ENCODE measurements at places on chromosomes 3 and 15.

DNA sequence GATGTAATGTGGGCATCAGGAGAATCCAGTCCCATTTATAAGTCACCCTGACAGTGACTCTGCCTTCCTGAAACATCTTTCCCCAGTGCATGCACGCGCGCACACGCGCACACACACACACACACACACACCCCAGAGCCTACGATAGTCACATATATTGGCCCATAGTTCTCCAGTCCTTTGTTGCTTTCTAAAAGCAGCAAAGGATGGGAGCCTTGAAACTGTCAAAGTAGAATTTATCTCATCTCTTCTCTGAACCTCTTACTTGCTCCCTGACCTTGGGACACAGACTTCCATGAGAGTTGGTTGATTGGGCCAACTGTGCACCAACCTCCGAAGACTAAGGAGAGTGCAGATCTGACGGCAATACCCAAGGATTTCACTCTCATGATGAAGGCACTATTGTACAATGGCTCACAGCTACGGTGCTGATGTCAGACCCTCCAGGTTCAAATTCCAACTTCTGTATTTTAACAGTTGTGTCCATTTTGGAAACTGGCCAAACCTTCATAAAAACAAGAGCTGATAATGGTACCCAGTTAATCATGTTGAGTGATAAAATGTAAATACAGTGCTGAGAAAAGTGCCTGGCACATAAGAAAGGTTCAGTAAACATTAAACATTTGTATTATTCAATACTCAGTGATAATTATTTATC lies 8.3 kb downstream of the CPA3 start:
- DNase-seq: no peak

- DNase-seq: no peak
These were observed 106.7 kb upstream of the TNIK start for GRCh38 chr3:171566803-171567422.

- DNase-seq: no peak
These were observed 13.2 kb downstream of the POPDC2 start for GRCh38 chr3:119647171-119647570.

GRCh38 chr15:63357061-63357460 lies 24.6 kb downstream of the CA12 start:
- no peak for DNase-seq

GRCh38 chr3:4351164-4351855 lies 48.1 kb downstream of the SETMAR start:
- DNase-seq: no peak

DNA sequence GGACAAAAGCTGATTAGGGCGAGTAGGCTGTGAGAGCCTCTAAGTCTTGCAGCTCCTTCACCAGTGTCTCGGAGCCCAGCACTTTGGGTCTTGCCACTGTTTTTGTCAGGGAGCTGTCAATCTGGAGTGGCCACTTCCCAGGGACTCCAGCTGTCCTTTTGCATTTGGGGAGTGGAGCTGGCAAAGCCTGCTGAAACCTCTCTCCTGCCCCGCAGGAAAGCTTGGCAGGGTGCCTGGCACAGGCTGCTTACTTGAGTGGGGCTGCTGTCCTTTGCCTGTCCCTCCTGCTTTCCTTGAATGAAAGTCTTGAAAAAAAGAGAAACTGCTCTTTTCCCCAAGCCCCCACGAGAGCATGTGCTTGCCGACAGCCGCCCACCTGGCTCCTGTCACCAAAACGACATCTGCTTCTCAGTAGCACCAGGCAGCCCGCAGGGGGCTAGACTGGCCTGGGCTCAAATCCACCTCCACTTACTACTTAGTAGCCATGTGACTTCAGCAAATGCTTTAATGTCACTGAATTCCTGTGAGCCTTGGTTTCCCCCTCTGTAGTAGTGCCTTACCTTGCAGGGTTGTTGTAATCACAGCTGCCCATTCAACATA lies 13.7 kb downstream of the USP13 start:
- DNase-seq: no peak

DNA sequence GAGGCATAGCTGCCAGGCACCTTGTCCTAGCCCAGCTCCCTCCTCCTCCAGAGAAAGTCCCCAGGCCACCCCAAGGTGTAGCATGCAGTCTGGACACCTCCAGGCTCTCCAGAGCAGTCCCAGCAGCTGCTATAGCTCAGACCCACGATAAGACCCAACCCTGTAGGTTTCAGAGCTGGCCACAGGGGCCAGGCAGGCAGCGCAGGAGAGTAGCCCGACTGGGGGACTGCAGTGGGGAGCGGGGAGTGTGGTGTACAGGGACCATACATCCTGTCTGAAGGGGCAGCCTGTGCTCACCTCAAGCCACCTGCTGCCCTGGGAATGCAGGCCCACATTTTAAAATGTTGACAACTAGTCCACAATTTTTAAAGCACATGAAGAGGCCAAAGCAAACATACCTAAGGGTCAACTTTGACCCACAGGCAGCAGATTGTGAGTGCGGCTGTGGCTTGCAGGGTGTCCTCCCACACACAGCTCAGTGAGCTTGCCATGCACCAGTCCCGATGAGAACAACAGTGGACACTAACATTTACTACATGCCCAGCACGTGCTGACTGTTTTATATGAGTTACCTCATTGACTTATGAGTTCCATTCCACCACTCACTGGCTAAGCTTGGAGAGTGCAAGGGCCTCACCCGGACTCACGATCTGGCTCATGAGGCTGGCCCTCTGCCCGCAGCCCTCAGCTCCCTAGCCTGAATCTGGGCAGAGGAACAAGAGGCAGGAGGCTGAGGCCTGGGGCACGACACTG lies 81.4 kb downstream of the DNAJB8 start:
- DNase-seq: no peak

GRCh38 chr3:60528651-60529050 lies 722.6 kb downstream of the FHIT start:
- no peak for DNase-seq

- no peak for DNase-seq
These were observed 156.7 kb downstream of the EPHA3 start for GRCh38 chr3:89264037-89264560.

DNA sequence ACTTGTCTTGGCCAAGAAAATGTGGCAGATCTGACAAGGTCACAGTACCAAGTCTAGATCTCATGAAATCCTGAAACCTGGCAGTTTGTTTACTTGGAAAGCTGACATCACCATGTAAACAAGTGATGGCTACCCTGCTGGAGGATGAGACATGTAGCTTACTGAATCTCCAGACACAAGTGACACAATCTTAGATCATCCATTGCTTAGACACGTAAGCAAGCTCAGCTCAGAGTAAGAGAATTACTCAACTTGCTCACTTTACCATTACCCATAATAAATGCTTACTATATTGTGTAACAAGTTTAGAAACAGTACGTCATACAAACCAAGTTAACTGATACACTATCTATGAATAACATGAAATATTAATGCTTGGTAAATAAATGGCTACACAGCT lies 263.8 kb downstream of the TBC1D5 start:
- DNase-seq: no peak

GRCh38 chr3:153976891-153977554 lies 144.2 kb upstream of the ARHGEF26 start:
- no peak for DNase-seq

DNA sequence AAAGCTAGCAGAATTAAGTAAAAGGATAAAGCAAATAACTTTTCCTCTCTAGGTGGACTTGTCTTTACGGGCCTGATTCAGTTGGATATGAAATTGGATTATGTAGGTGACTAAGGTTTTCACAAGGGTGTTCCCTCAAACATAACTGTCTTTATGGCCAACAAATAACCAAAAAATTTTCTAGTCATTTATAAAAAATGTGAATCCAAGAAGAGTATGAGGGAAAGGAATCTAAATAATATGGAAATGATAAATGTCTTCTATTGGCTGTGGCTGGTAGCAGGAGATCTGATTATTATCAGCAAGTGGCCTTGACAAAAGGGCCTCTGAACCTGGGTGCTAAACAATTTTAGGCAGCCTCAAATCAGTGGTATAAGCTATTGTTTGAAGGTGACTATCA lies 594.0 kb upstream of the UBE2E2 start:
- no peak for DNase-seq

GRCh38 chr3:28672406-28672805 lies 323.8 kb upstream of the AZI2 start:
- no peak for DNase-seq

DNA sequence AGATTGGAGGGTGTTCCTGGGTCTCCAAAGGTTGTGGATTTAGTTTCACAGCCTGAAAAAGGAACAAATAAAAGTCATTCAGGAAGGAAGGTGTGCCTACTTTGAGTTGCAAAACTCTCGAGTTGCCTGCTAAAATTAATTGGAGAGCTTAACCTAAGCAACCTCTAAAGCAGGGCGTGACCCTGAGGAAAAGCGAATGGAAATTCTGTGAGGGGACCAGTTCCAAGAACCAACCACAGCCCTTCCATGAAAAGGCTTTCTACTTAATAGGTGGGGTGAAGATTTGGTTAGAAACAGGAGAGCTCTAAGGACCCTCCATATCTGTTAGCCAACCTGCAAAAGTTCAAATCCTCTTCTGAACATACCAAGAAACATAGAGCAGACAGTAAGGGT lies 1.5 kb downstream of the CD80 start:
- no peak for DNase-seq

DNA sequence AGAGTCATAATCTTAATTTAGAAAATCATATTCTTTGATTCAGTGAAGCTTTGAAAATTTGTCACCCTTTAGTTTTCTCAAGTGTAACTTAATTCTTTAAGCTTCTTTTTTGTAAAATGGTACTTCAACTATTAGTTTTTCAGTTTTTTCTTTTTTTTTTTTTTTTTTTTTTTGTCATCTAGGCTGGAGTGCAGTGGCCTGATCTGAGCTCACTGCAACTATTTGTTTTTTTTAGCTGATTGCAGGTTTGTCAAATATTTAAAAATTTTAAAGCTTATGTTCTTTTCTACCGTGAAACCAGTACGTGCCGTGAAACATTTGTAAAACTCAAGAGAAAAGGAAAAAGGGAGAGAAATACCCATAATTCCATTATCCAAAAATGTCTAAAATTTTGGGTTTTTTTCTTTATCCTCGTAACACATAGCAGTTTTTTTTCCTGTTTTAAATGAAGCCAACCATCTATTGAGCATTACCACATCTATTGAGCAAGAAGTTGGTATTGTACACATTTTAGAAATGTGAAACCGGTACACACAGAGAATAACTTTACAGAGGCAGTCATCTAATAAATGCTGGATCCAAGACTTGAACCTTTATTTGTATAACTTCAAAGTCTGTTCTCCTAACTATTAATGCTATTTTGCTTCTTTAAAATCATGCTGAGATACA lies 25.7 kb downstream of the ECT2 start:
- DNase-seq: no peak

DNA sequence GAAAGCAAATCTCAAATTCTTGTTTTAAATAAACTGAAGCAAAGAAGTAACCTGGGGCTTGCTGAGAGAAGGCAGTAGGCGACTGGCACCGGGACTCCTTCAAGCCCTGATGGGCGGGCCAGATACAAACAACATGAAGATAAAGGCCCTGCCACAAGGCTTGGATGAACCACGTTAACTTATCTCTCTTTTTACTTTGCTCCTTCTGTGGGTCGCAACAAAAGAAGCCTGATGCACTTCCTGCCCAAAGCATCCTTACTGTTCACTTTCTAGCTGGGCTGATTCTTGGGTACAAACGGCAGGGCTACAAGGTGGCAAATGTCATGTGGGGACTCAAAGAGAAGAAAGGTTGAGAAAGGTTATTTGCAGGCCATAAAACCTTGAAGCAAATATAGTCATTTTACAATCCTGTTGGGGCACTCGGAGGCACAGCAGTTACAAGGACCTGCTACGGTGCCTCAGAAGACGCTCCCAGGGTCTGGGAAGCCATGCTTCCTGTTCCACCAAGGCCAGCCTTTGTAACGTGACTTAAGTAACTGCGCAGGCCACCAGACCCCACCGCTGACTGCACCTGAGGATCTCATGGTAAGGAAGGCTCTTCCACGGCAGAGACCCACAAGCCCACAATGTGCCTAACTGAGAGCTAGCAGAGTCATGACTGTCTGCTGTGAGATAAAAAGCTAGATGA lies 71.1 kb downstream of the CHSY1 start:
- no peak for DNase-seq

Data from T-helper 9 cell (primary cell).